ENCODE measurements at places on chromosomes 7 and 10. TPM values are rescaled to one million over a fixed set of nuclear protein-coding genes. Genes with fewer than 3 reads are reported as not detected.
A peak's percentile ranks its signal among the peaks of the same experiment; 100 is the strongest.

DNA sequence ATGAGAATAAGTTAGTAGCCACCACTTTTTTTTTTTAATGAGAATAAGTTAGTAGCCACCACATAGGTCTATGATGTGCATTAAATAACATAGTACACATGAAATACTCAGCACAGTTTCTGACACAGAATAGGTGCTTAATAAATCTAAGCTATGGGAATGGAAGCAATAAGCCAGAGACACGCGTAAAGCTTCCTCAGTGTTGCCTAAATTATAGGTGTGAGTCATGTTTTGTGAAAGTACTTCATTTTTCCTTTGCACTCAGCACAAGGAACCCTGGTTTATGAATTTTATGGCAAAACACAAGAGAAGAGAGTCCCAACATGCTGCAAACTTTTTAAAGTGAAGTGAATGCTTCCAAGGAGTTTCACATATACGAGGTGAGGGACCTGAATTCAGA is 267.4 kb downstream of the RNLS start:
- no peak for DNase-seq
- no peak overlapping the region for H3K27ac ChIP-seq
- no peaks in the 10 kb centered on the region for H3K27me3 ChIP-seq
- no peaks in the 10 kb centered on the region for H3K4me1 ChIP-seq
- no peaks in the 10 kb centered on the region for H3K36me3 ChIP-seq
- no peak overlapping the region for H3K4me3 ChIP-seq

MRPS33 gene
- 70.7 TPM for polyA plus RNA-seq

- DNase-seq: peak; percentile 70
- H3K4me3 ChIP-seq: peak overlapping the region; percentile 8
- no peaks in the 10 kb centered on the region for H3K27me3 ChIP-seq
- peak overlapping the region; percentile 97 for H3K27ac ChIP-seq
- peaks cover 58% of the 10 kb centered on the region for H3K4me1 ChIP-seq
Observed at GRCh38 chr7:24972991-24973390, 7.0 kb downstream of the OSBPL3 start.

DNA sequence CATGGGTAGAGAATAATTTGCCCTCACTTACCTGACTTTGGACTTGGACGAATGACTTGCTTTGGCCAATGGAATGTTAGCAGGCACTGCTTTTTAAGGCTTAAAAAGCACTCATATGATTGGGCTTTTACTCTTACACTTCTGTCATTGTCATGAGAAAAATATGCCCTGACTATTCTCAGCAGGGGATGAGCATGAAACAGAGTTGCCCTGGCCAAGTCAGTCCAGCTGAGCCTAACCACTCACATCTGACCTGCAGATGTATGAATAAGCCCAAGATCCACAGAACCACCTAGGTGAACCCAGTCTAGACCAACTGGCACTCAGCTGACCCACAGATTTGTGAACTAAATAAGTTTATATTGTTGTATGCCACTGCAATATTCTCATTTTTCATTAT is 573.5 kb downstream of the TNS3 start:
- H3K27me3 ChIP-seq: no peaks in the 10 kb centered on the region
- 0 out of 2 replicates have a peak, but pooled peaks cover 8% of the 10 kb centered on the region for H3K4me1 ChIP-seq
- peak; percentile 43 for DNase-seq

- H3K27ac ChIP-seq: no peak overlapping the region
- no peaks in the 10 kb centered on the region for H3K27me3 ChIP-seq
- H3K4me3 ChIP-seq: no peak overlapping the region
- H3K4me1 ChIP-seq: peaks cover 4% of the 10 kb centered on the region
Observed at GRCh38 chr7:47433564-47433895, 148.4 kb downstream of the TNS3 start.

DNA sequence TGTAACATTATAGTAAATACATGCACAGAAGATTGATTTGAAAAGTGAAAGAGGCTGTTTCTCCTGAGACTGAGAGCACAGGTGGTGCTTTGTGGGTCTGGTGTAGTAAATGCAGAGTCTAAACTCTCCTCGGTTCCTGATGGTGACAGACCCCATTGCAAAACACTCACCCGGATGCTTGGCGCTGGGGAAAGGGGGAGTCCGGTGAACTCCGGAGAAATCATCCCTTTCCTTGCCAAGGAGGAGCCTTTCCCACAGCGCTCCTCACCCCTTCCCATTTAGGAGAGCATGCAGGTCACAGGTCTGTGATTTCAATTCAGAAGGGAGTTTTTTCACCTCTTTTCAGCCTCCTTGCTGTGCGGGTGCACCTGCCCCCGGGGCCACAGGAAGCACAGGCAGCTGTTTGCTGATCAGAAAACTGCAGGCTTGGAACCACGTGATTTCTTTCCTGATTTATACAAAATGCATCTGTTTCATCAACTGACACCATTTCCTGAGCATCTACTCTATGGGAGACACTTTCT is 75.6 kb upstream of the LYZL2 start:
- H3K4me1 ChIP-seq: peaks cover 13% of the 10 kb centered on the region
- H3K27me3 ChIP-seq: no peaks in the 10 kb centered on the region
- no peak overlapping the region for H3K27ac ChIP-seq
- no peaks in the 10 kb centered on the region for H3K36me3 ChIP-seq
- H3K4me3 ChIP-seq: no peak overlapping the region

DNA sequence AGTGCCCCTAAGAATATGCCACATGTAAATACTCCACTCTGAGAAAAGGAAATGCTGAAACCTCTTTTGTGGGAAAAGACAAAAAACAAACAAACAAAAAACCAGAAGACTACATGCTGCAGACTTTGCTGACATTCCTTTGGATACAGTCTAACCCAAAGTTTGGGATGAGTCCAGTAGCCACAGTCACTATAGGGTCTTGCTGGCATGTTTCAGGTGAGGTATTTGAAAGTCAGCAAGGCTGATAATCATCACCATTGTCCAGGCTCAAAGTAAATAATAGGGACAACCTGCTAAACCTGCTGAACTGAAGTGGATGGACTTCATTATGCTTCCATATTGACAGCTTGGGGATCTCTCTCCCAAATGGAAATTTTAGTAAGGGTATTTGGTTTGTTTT is 1087.0 kb upstream of the LRRTM3 start:
- H3K4me1 ChIP-seq: no peaks in the 10 kb centered on the region
- no peak overlapping the region for H3K4me3 ChIP-seq
- no peaks in the 10 kb centered on the region for H3K36me3 ChIP-seq
- H3K27ac ChIP-seq: no peak overlapping the region
- DNase-seq: no peak

GRCh38 chr10:133221331-133221730 is 8.7 kb upstream of the UTF1 start:
- peaks cover 7% of the 10 kb centered on the region for H3K27me3 ChIP-seq
- no peak overlapping the region for H3K27ac ChIP-seq
- H3K4me3 ChIP-seq: no peak overlapping the region
- H3K4me1 ChIP-seq: no peaks in the 10 kb centered on the region
- no peak for DNase-seq

TDRD1 gene
- not detected for polyA plus RNA-seq

SCART1 gene
- 0.15 TPM for polyA plus RNA-seq

- no peaks in the 10 kb centered on the region for H3K27me3 ChIP-seq
- H3K36me3 ChIP-seq: no peaks in the 10 kb centered on the region
- no peak overlapping the region for H3K27ac ChIP-seq
- H3K4me3 ChIP-seq: no peak overlapping the region
- DNase-seq: no peak
Observed at GRCh38 chr7:153682628-153683027, 369.6 kb upstream of the DPP6 start.

DNA sequence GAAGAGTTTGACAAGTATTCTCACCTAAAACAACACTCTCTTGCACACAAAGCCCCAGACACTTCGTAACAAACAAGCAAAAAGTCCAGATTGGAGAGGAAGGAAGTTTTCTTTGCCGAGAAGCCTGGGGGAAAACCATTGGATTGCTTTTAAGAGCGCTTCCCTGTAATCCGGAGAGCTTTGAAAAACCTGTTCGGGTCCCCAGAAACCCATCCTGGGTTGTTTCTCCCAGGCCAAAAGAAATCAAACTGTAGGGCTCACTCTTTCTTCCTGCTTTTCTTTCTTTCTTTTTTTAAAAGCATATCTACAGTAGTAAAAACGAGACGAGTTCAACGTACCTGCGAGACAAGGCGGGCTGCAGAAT is 655 bp downstream of the SP8 start:
- H3K27ac ChIP-seq: no peak overlapping the region
- DNase-seq: no peak
- H3K36me3 ChIP-seq: no peaks in the 10 kb centered on the region
- no peaks in the 10 kb centered on the region for H3K4me1 ChIP-seq
- H3K4me3 ChIP-seq: peak overlapping the region; percentile 53

NPSR1 gene
- polyA plus RNA-seq: not detected

- no peak for DNase-seq
- H3K27ac ChIP-seq: no peak overlapping the region
- no peak overlapping the region for H3K4me3 ChIP-seq
- peaks cover 23% of the 10 kb centered on the region for H3K36me3 ChIP-seq
- H3K27me3 ChIP-seq: no peaks in the 10 kb centered on the region
Observed at GRCh38 chr7:149197675-149198074, 2.3 kb downstream of the ZNF282 start.

- no peak overlapping the region for H3K27ac ChIP-seq
- no peak overlapping the region for H3K4me3 ChIP-seq
- H3K27me3 ChIP-seq: peaks cover 8% of the 10 kb centered on the region
- no peaks in the 10 kb centered on the region for H3K36me3 ChIP-seq
Observed at GRCh38 chr7:26588511-26588910, 275.9 kb downstream of the SKAP2 start.

UNC5B gene
- polyA plus RNA-seq: 3.0 TPM

GRCh38 chr10:95814011-95814727 is 58.2 kb downstream of the ENTPD1 start:
- H3K4me1 ChIP-seq: peaks cover 13% of the 10 kb centered on the region
- no peak overlapping the region for H3K27ac ChIP-seq
- 0 out of 2 replicates have a peak, but pooled peaks cover 6% of the 10 kb centered on the region for H3K27me3 ChIP-seq
- peak; percentile 80 for DNase-seq

GPR146 gene
- 4.3 TPM for polyA plus RNA-seq

AGMO gene
- not detected for polyA plus RNA-seq

PTPRZ1 gene
- polyA plus RNA-seq: not detected

Data from GM23248 (cell line).